Gastroesophageal sphincter (tissue), 4 donors: ENCODE measurements at places on chromosomes 4 and X. TPM values are rescaled to one million over a fixed set of nuclear protein-coding genes. Genes with fewer than 3 reads are reported as not detected.

Gene DDIT4L
- total RNA-seq, result 0.77 TPM

Gene ZNF157
- not detected for total RNA-seq

Gene MGARP
- total RNA-seq, result 2.2 TPM

Gene MMRN1
- 64.5 TPM for total RNA-seq

- no peak for ATAC-seq
Observed at GRCh38 chrX:118566359-118566758, 70.7 kb downstream of the DOCK11 start.

DNA sequence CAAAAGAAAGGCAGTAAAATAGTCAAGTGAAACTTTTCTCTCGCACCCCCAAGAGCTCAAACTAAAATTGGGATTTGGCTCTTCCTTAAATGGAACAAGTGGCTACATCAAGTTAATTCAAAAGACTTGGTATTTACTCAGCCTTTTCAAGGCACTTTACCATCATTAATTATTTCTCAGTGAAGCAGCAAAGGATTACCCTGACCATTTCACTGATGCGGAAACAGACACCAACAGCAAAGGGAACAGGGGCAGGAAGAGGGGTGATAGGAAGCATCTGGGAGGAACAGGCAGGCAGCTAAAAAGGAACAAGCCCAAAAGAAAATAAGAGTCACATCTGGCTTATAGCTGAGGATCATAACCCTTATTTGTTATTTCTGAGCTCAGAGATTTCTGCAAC is 2.7 kb downstream of the SCML2 start:
- no peak for ATAC-seq

GRCh38 chrX:50448565-50448964 is 22.1 kb downstream of the DGKK start:
- ATAC-seq, result no peak

- ATAC-seq, result no peak
Observed at GRCh38 chr4:17491196-17491595, 20.7 kb downstream of the QDPR start.

- no peak for ATAC-seq
Observed at GRCh38 chr4:155005395-155006090, 202.9 kb upstream of the NPY2R start.
